ENCODE measurements at places on chromosomes 2 and 18.

- DNase-seq = no peak
Observed at GRCh38 chr2:73928963-73929347, 2.3 kb downstream of the DGUOK start.

DNA sequence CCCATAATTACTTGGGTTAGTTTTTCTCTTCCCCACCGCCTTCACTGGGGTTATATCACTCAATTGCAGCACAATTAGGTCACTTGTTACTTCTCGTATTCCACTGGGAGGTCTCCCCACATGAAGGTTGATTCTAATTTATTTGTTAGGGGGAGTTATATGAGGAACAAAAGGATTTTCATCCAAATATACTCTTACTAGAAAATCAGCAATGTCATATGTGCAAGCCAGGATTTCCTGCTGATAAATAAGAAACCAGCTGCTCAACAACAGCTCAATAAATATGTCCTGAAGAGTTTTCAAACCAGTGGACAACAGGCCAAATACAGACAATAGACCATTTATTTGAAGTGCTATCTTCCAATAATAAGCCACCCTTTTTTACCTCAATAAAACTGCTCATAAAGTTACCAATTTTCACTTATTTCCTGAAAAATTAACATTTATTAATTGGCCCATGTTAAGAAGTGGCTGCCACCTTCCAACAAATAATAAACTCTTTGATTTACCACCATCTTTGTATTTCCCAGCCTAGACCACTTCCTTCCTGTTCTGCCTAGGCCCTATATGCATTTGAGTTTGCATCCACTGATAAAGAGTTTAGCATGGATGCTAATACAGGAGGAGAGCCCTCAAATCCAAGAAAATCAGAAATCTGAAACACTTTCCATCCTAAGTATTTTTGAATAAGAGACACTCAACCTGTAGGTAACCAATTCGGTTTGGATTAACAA lies 184.4 kb upstream of the SLC39A10 start:
- no peak for DNase-seq

DNA sequence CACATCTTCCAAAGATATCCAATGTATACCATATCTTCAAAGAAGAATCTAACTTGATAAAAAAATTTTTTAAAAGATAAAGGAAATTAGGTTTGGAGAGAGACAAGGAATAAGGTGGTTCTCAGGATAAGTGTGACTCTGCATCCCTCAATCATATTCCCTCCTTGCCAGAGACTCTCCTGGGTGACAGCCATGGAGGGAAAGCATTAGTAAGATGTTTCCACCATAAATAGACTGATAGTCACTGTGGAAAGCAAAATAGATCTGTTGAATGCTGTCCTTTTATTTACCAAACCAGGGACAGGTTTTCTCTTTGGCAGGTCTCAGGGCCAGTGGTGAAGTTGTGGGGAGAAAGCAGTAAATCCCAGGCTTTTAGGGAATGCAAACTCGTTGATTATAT lies 107.6 kb downstream of the PRPF40A start:
- no peak for DNase-seq

- DNase-seq = no peak
Observed at GRCh38 chr18:76274468-76275289, 220.4 kb downstream of the ZNF516 start.

DNA sequence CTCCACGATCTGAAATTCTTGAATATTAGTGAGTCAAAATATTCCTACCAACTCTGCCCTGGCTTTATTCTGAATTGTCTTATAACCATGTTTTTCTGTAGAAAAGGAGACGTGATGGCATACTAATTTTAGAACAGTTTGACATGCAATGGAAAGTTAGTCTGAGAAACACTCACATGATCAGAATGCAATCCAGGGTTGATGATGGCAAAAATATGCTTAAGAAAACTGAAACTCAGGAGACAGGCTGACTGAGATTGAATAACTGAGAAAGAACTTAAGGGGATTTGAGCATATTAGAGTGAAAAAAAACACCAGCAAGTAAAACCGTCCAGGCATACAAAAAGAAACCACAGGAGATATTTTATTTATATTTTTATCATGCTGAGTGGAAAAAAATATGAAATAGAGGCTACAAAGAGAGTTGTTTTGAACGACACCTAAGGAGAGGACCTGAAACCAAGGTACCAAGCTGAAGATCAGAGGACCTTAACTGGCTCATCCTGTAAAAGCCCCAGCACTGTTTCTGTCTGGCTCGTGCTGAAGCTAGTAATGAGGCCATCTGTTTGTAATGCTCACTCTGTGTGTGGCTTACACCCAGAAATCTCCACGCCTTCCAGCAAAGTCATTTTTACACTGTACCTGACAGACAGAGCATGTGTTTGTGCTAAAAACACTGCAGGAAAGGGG lies 437.2 kb upstream of the PKDCC start:
- no peak for DNase-seq

DNA sequence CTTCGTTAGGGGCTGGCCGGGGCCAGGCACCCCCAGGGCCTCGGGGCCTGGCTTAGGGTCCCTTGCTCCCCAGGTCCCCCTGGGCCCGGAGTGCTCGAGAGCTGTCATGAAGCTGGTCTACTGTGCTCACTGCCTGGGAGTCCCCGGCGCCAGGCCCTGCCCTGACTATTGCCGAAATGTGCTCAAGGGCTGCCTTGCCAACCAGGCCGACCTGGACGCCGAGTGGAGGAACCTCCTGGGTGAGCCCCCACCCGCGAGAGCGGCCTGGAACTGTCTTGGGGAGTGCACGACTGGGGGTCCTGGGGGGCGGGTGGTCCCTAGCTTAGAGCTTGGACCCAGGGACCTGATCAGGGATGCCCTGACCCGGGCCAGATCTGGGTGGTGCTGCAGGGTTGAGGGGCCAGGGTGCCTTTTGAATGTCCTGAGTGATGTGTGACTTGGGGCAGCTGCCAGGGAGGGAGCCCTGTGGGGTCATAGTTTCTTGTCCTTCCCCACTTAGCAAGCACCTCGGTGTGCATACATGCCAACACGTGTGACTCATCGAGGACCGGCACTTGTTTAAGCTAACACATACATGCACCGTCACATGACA lies 27.9 kb downstream of the GPC1 start:
- peak; percentile 53 for DNase-seq

GRCh38 chr2:240636563-240637115 lies 11.4 kb downstream of the GPR35 start:
- DNase-seq = no peak

- DNase-seq = no peak
Observed at GRCh38 chr2:50863856-50864255, 168.1 kb downstream of the NRXN1 start.

- DNase-seq = no peak
Observed at GRCh38 chr2:220259662-220260061, 632.2 kb downstream of the SLC4A3 start.

GRCh38 chr2:186639939-186640338 lies 50.1 kb downstream of the ITGAV start:
- DNase-seq = no peak

DNA sequence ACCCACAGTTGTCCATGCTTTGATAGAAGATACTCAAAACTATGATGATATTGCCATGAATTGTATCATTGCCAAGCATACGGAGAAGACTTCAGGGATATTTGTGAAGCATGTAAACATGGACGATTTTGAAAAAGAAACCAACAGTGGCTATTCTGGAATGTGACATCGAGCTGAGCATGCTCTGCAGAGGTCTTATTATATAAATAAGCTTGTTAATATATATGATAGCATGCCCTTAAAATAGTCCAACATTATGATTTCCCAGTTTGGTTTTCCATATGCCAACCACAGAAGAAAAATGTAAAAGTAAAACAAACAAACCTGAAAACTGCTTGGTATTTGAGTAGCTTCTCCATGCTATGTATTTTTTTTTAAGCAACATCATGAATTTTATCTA lies 159.1 kb downstream of the LNPK start:
- no peak for DNase-seq

GRCh38 chr2:210268281-210268680 lies 43.0 kb upstream of the ACADL start:
- DNase-seq = no peak

DNA sequence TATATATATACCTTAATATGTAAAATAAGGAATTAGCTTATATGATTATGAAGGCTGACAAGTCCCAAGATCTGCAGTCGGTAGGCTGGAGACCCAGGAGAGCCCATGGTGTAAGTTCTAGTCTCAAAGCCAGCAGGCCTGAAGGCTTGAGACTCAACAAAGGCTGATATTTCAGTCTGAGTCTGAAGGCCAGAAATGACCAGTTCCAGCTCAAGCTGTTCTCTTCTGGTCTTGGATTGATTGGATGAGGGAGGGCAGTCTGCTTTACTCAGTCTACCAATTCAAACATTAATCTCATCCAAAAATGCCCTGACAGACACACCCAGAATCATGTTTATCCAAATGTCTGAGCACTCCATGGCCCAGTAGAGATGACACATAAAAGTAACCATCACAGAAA lies 22.0 kb downstream of the HNMT start:
- no peak for DNase-seq

DNA sequence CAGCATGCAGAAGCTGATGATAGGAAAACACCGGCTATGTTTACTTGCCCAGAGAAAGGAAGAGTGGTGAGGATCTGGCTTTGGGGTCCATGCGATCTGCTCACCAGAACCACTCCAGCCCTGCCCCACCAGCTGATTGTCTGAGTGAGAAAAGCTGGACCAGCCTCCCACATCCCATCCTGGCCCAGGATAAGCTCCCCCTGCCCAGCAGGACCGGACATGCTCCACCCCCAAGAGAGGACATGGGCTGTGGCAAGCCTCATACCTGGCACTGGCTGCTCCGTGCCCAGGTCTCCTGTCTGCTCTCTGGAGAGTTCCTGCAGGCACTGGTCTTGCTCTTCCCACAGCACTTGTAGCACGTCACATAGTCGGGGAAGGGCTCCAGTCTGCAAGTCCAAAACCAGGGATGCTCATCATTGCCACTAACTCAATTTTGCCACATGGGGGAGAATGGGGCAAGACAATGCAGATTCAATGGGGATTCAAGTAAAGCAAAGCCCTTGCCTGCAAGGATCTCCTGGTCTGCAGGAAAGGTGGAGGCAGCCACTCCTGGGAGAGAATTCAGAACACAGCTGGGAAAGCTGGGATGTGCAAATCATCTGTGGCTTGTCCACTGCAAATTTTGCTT lies 30.0 kb downstream of the SCTR start:
- no peak for DNase-seq

DNA sequence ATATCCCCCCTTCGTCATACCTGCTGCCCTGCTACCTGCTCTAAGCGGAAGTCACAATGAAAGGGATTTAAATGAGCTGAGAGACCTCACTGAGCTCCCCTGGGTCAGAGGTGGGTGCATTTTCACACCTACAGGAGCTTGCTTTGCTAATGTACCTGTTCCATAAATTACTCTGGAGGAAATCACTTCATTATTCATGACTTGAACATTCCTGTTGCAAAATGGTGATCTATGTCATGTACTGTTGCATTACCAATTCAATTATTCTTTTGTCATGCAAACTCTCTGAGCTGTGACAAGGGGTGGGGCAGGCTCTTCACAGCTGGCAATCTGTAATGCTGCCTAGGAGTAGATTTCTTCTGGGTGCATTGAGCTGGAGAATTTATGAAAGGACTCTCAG lies 761.3 kb downstream of the TSN start:
- no peak for DNase-seq

GRCh38 chr2:178860551-178860950 lies 53.3 kb upstream of the TTN start:
- no peak for DNase-seq

GRCh38 chr2:11839916-11840315 lies 93.5 kb downstream of the LPIN1 start:
- no peak for DNase-seq

DNA sequence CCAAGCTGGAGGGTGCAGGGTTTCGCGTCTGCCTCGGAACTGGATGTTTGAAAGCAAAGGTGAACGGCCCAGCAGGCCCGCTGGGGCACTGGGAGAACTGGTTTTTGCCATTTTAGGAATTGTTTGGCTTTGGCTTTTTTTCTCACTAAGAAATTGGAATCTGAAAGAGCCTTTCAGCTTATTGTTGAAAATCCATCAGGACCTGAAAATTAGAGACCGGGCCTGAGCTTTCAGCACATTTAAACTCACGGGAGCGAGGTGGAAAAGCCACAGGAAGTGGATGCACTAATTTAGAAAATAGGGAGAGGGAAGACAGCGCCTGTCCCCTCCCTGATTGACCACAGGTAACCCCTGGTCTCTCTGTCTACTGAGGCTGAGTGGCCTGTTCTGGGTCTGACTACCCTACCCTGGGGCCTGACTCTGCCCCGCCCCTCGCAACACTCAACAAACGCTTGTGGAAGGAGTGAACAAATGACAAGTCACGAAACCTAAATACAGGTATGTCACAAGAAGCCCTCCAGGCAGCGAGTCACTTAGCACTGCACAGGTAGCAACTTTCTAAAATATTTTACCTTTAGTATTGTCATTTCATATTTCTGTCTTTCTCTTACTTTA lies 100.3 kb upstream of the MBOAT2 start:
- no peak for DNase-seq
